ENCODE measurements at places on chromosomes 7 and 10.
A peak's percentile ranks its signal among the peaks of the same experiment; 100 is the strongest.

GRCh38 chr10:110601581-110601980, 34.1 kb downstream of the SMC3 start:
- H3K27me3 ChIP-seq: no peaks in the 10 kb centered on the region
- H3K4me3 ChIP-seq: no peak overlapping the region
- no peak for DNase-seq
- peaks cover 11% of the 10 kb centered on the region for H3K36me3 ChIP-seq
- H3K27ac ChIP-seq: no peak overlapping the region
- no peaks in the 10 kb centered on the region for H3K4me1 ChIP-seq

DNA sequence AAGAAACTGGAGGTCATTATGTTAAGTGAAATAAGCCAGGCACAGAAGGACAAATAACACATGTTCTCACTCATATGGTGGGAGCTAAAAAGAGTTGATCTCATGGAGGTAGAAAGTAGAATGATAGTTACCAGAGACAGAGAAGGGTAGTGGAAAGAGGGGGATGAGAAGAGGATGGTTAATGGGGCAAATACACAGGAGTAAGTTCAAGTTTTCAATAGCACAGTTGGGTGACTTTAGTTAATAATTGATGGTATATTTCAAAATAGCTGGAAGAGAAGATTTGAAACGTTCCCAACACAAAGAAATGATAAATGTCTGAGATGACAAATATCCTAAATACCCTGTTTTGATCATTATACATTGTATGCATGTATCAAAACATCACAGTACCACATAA, 261.8 kb downstream of the THSD7A start:
- no peaks in the 10 kb centered on the region for H3K36me3 ChIP-seq
- H3K4me1 ChIP-seq: no peaks in the 10 kb centered on the region
- no peak for DNase-seq
- no peak overlapping the region for H3K4me3 ChIP-seq

- DNase-seq: no peak
- H3K27ac ChIP-seq: no peak overlapping the region
- no peaks in the 10 kb centered on the region for H3K36me3 ChIP-seq
- no peaks in the 10 kb centered on the region for H3K4me1 ChIP-seq
- H3K27me3 ChIP-seq: no peaks in the 10 kb centered on the region
These were observed 98.7 kb downstream of the TMEM26 start for GRCh38 chr10:61354401-61354975.

DNA sequence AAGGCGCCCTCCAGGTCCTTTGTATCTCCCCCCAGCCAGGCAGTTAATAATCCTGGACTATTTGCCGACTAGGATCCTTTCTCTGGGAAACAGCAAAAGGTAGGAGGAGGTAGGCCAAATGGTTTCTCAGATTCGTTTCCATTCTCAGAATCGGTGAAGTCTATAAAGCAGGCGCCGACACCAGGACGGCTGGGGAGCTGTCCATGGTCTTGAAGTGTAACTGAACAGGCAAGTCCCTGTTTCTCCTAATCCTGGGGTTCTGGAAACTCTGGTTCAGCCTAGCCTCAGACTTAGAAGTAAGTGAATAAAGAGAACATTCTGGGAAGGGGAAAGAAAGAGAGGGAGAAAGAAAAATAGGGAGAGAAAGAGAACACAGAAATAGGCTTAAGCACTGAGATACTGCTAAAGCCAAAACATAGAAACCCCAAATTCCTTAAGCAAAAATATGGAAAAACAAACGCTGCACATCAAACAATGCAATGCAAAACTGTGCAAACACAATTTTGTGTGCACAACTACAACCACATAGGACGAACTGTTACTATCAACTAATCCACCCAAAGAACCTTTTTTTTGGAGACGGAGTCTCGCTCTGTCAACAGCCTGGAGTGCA, 11.1 kb upstream of the INA start:
- H3K4me1 ChIP-seq: no peaks in the 10 kb centered on the region
- peaks cover 7% of the 10 kb centered on the region for H3K27me3 ChIP-seq
- no peak for DNase-seq

DNA sequence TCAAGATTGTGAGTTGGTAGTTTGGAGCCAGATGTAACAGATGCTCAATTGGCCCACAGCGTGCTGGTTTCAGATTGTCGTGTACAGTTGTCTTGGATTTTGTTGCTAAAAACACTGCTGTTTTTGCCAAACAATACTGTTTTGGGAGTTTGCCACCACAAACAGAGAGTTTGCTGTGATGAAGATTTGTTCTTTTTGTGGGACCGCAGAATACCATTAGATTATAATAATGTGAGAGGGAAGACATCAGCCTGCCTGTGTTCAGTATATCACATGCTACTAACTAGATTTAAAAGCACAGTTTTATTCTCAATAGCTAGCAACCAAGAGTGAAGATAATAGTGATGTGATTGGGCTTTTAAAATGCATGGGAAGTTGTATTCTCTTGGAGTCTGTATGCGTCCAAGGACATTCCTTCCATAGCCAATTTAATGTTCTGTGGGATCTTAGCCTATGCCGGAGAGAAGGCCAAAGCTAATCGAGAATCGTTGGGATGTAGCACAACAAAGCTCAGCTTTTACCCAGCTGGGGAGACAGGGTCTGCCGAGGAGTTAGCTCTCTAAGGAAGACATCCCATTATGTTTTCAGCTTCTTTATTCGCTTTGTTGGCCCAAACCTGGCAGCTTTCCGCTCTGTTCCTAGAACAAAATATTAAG, 18.7 kb upstream of the ITGA8 start:
- H3K4me1 ChIP-seq: no peaks in the 10 kb centered on the region
- H3K27me3 ChIP-seq: no peaks in the 10 kb centered on the region
- H3K4me3 ChIP-seq: no peak overlapping the region
- H3K36me3 ChIP-seq: no peaks in the 10 kb centered on the region

GRCh38 chr7:26454180-26454579, 162.5 kb downstream of the SNX10 start:
- no peaks in the 10 kb centered on the region for H3K27me3 ChIP-seq
- H3K36me3 ChIP-seq: no peaks in the 10 kb centered on the region
- no peak overlapping the region for H3K4me3 ChIP-seq
- H3K27ac ChIP-seq: no peak overlapping the region

DNA sequence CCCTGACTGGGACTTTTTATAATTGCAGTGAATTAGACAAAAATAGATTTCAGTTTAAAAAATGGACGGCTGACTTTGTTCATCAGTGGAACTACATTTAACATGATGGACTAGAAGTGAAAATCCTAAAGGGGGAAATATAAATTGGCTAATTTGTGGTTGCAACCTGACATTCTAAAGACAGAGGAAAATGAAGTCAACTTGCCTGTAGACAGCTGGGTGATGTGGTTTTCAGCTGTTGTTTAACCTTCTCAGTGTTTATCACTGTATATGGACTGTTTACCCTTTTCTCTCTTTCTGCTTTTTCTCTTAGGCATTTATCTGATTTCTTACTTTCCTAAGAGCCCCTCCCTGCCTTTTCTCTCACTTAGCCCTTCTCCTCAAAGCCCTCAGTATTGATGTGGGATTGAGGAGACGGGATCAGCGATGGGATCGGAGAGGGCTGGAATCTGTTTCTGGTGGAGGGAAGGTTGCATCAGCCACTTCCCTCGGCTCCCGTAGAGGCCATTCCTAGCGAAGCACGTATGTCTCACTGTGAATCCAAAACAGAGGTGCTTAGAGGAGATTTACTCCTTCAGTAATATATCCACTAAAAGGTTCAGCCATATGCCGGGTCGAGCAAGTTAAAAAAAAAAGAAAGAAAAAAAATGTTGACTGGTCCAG, 109.0 kb upstream of the KLF6 start:
- DNase-seq: no peak
- peaks cover 53% of the 10 kb centered on the region for H3K4me1 ChIP-seq
- H3K27ac ChIP-seq: peak overlapping the region; percentile 1

GRCh38 chr10:20040012-20040411, 223.8 kb downstream of the PLXDC2 start:
- H3K27me3 ChIP-seq: no peaks in the 10 kb centered on the region
- H3K27ac ChIP-seq: no peak overlapping the region
- H3K36me3 ChIP-seq: no peaks in the 10 kb centered on the region
- H3K4me1 ChIP-seq: no peaks in the 10 kb centered on the region

DNA sequence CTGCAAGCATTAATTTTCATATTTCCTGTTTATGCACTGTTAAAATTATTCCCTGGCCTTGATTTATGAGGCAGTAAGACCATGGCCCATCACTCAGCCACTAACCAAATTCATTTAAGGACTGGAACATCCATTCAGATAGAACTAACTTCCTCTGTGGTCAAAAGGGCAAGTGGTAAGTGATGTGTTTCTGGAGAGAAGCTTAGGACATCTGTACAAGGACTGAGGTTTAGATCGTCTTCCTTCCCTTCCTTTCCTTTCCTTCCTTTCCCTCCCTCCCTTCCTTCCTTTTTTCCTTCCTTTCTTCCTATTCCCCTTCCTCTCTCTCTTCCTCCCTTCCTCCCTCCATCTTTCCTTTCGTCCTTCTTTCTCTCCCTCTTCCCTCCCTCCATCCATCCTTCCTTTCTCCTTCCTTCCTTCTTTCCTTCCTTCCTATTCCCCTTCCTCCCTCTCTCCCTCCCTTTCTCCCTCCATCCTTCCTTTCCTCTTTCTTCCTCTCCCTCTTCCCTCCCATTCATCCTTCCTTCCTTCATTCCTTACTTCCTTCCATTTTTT, 1019.4 kb downstream of the TYW1 start:
- H3K4me1 ChIP-seq: no peaks in the 10 kb centered on the region
- H3K27ac ChIP-seq: no peak overlapping the region
- DNase-seq: no peak
- H3K36me3 ChIP-seq: no peaks in the 10 kb centered on the region

- H3K36me3 ChIP-seq: no peaks in the 10 kb centered on the region
- H3K27ac ChIP-seq: peak overlapping the region; percentile 83
- H3K27me3 ChIP-seq: no peaks in the 10 kb centered on the region
- DNase-seq: peak; percentile 71
These were observed 724.0 kb downstream of the GRID1 start for GRCh38 chr10:85642421-85643170.

GRCh38 chr7:155676052-155676451, 31.6 kb downstream of the RBM33 start:
- no peaks in the 10 kb centered on the region for H3K27me3 ChIP-seq
- H3K4me3 ChIP-seq: no peak overlapping the region
- no peak for DNase-seq
- peaks cover 18% of the 10 kb centered on the region for H3K4me1 ChIP-seq
- peaks cover 6% of the 10 kb centered on the region for H3K36me3 ChIP-seq

GRCh38 chr7:50641442-50642405, 76.5 kb upstream of the DDC start:
- no peaks in the 10 kb centered on the region for H3K4me1 ChIP-seq
- DNase-seq: no peak
- no peak overlapping the region for H3K4me3 ChIP-seq
- H3K27ac ChIP-seq: no peak overlapping the region

GRCh38 chr7:110432061-110432553, 658.8 kb upstream of the LRRN3 start:
- no peak for DNase-seq
- no peak overlapping the region for H3K27ac ChIP-seq
- no peaks in the 10 kb centered on the region for H3K27me3 ChIP-seq
- H3K36me3 ChIP-seq: no peaks in the 10 kb centered on the region
- no peak overlapping the region for H3K4me3 ChIP-seq

DNA sequence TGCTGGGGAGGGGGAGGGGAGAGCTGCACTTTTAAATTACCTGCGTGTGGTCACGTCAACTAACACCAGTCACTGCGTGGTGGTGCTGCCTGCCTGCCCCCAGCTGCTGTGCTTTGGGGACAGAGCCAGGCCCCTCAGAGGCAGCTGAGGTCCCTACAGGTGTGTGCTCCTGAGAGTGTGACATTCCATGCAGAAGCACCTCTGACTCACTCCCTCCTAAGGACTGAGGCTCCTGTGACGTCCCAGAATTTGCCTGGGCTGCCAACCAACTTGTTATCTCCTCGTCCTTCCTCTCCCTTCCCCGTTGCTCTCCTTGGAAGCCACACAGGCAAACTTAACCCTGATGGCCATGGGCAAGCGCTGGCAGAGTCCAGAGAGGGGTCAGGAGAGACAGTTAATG, 563.0 kb downstream of the PARD3 start:
- DNase-seq: no peak
- H3K27ac ChIP-seq: no peak overlapping the region
- H3K4me1 ChIP-seq: peaks cover 18% of the 10 kb centered on the region
- no peaks in the 10 kb centered on the region for H3K36me3 ChIP-seq
- no peak overlapping the region for H3K4me3 ChIP-seq

DNA sequence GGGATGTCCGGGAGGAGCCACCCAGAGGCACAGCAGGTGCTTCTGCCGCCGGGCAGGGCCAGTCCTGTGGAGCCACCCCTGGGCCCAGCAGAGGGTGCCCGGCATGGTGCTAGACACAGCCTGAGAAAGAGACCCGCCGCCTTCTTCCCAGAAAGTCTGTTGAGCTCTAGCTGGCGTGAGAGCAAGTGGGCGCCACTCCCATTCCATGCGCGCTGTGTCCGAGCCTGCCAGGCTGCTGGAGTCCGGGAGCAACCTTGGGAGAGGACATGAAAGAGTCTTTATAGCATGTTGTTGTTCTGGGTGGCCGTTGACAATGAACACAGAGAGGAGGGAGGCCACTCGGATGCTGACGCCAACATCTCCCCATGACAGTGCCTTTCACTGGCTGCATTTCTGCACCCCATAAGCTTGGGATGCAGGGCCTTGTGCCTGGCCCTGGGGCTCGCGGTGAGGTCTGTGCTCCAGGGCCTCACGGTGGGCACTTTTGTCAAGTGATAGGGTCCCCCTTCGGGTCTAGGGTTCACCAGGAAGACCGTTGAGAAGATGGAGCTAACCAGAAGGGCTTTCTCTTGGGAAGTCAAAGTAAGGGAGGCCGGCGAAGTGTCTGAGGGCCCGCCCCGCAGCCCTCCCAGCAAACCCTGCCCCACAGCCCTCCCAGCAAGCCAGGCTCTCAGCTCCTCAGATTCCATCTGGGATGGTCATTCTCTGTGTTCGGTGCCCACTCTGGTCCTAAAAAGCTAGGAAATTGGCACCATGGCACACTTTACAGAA, 47.3 kb downstream of the NKX6-2 start:
- no peaks in the 10 kb centered on the region for H3K4me1 ChIP-seq
- no peaks in the 10 kb centered on the region for H3K36me3 ChIP-seq
- no peak overlapping the region for H3K27ac ChIP-seq
- H3K4me3 ChIP-seq: no peak overlapping the region

- no peaks in the 10 kb centered on the region for H3K27me3 ChIP-seq
- H3K36me3 ChIP-seq: no peaks in the 10 kb centered on the region
- H3K4me1 ChIP-seq: no peaks in the 10 kb centered on the region
- DNase-seq: no peak
- H3K4me3 ChIP-seq: no peak overlapping the region
- H3K27ac ChIP-seq: no peak overlapping the region
These were observed 5.6 kb upstream of the ING3 start for GRCh38 chr7:120944826-120945562.

DNA sequence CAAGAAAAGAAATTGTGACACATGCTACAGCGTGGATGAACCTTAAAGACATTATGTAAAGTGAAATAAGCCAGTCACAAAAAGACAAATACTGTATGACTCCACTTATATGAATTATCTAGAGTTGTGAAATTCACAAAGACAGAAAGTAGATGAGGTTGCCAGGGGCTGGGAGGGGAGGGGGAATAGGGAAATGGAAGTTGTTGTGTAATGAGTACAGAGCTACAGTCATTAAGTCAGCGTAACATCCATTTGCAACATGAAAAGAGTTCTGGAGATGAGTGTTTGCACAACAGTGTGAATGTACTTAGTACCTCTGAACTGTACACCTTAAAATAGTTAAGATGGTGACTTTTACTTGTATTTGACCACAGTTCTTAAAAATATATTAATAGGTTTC, 112.1 kb upstream of the CDK1 start:
- no peaks in the 10 kb centered on the region for H3K27me3 ChIP-seq
- no peak overlapping the region for H3K27ac ChIP-seq
- no peak for DNase-seq
- no peak overlapping the region for H3K4me3 ChIP-seq
- no peaks in the 10 kb centered on the region for H3K36me3 ChIP-seq
